Fibroblast of skin of back (primary cell): ENCODE measurements at places on chromosomes 5 and 9.
A peak's percentile ranks its signal among the peaks of the same experiment; 100 is the strongest.

- peak; percentile 50 for DNase-seq
These were observed 175.7 kb downstream of the MELK start for GRCh38 chr9:36748322-36748899.

- DNase-seq = no peak
These were observed 42.8 kb upstream of the NR4A3 start for GRCh38 chr9:99778836-99779235.

GRCh38 chr9:130422546-130422945 is 22.2 kb upstream of the ASS1 start:
- no peak for DNase-seq

DNA sequence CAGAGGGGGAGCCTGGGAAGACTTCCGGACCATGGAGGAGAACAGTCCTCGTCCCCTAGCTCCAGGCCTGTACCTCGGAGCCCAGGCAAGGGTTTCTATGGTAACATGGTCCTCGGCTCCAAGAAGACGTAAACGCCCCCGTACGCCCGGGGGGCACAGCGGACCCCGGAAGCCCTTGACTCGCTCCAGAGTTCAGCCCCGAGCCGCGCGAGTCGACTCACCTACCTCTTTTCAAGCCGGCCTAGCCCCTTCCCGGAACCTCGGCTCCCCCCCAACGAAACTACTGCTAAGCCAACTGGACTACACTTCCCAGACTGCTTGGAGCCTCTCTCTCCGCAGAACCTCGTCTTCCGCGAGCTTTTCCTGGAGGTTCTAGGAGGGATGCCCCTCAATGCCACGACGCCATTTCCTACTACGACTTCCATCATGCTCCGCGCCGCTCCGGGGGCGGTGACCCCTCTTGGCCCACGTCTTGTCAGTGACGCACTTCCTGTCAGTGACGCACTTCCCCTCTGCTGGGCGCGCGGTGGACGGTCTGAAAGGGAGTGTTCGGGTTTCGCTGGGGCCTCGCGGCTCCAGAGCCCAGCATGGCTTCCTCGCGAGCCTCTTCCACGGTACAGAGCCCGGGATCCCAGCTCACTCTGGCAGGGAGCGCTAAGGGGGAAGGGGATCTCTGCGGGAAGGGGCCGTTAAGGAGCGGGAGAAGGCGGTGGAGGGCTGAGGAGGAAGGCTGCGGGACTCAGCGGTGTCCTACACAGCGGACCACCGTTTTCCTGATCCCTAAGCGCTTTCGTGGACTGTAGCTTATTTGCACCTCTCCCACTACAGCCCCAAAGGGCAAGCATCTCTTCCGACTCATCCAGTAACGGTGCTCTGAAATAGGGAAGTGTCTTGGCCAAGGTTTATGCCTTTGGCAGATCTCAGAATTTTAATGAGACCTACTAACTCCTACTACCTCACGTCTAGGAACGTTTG is at the start of the genes CDC26 and PRPF4:
TSS of gene CDC26 (minus strand) at position 416 of the 975 bp plus-strand sequence. CDS start 3,065 bp downstream, outside the sequence.
TSS of gene PRPF4 (plus strand) at position 502 of the 975 bp plus-strand sequence. CDS start at position 588, 86 bp downstream.
- DNase-seq = peak; percentile 99

GRCh38 chr5:5332287-5332686 is 90.2 kb upstream of the ICE1 start:
- DNase-seq = no peak
